Activated T-helper 1 cell treated with anti-CD3 and anti-CD28 coated beads, Interleukin-12 subunit alpha, Interleukin-12 subunit beta, Interleukin-2, Interleukin-4 antibody, amounts not matched to agents 30 ng/mL and 10 ng/mL and 1 ng/mL, durations not matched to agents 14 hours and 24 hours and 36 hours (primary cell): ENCODE measurements at places on chromosomes 1 and 21. TPM values are rescaled to one million over a fixed set of nuclear protein-coding genes. Genes with fewer than 3 reads are reported as not detected.

Gene SERPINC1
- total RNA-seq: 0.26 TPM in 1 of 2 replicates, not detected in the other

Gene METTL18
- 9.0 and 9.3 TPM in 2 replicates for total RNA-seq

Gene CD1D
- total RNA-seq: 0.22 TPM in 1 of 2 replicates, not detected in the other

Gene ST6GALNAC3
- total RNA-seq: not detected in 2 replicates

Gene C1orf94
- total RNA-seq: not detected in 2 replicates

Gene ATAD3C
- total RNA-seq: 0.57 and 1.0 TPM in 2 replicates
